Hippocampal formation (tissue), 2 donors: ENCODE measurements at places on chromosomes 5 and 9.
A peak's percentile ranks its signal among the peaks of the same experiment; 100 is the strongest.

DNA sequence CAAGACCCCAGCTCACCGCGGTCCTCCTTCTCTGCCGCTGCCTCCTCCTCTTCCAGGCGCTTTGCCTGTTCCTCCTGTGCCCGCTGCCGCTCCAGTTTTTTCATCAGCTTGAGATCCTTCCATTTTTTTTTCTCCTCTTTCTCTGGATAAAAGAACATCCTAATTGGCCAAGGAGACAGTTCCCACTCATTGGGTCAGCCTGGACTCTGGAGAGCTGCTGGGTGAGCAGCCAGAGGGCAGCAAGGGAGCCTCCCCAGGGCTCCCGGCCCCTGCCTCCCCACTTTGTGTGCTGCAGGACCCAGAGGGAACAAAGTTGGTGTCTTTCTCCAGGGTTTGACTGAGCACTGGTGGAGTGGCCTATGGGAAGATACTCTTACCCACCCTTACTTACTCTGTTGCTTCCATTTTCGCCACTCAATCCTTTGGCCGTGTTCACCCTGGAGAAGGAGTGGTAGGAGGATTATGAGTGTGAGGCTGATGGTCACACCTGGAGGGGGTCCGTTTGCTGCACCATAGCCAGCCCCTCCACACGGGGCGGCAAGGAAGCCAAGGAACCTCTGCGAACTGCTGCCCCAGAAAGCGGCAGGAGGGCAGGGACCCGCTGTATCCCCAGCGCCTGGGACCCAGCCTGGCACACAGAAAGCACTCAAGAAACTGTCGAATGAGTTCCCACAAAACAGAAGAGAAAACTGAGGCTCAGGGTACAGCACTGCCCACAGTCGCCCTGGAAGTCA lies 708 bp downstream of the SPOUT1 start:
- DNase-seq, result no peak

DNA sequence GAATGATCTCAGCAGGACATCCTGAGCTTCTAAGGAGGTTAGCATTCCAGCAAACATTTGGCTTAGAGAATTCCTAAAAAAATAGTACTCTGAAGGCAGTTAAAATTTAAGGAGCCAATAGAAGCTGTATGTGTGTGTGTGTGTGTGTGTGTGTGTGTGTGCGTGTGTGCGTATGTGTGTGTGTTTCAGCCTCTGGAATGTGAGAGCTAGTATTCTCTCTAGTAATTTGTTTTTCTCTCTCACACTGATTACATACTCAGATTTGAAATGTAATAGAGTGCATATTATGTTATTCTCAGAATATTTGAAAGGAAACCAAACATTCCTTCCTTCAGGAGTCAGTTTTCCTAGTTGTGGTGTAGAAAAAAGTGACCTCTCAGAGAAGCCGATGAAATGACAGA lies 279.6 kb downstream of the TMEM38B start:
- no peak for DNase-seq

- DNase-seq, result no peak
Measured at GRCh38 chr5:115388240-115388639, 91.8 kb upstream of the CCDC112 start.

DNA sequence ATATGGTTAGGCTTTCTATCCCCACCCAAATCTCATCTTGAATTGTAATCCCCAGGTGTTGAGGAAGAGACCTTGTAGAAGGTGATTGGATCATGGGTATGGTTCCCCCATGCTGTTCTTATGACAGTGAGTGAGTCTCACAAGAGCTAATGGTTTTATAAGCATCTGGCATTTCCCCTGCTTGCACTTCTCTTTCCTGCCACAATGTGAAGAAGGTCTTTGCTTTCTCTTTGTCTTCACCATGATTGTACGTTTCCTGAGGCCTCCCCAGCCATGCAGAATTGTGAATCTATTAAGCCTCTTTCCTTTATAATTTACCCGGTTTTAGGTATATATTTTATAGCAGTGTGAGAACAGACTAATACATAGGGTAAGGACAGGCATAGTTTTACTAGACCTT lies 334.5 kb downstream of the TLR4 start:
- DNase-seq, result no peak

GRCh38 chr9:121288673-121289025 lies 20.7 kb downstream of the GSN start:
- DNase-seq, result no peak

DNA sequence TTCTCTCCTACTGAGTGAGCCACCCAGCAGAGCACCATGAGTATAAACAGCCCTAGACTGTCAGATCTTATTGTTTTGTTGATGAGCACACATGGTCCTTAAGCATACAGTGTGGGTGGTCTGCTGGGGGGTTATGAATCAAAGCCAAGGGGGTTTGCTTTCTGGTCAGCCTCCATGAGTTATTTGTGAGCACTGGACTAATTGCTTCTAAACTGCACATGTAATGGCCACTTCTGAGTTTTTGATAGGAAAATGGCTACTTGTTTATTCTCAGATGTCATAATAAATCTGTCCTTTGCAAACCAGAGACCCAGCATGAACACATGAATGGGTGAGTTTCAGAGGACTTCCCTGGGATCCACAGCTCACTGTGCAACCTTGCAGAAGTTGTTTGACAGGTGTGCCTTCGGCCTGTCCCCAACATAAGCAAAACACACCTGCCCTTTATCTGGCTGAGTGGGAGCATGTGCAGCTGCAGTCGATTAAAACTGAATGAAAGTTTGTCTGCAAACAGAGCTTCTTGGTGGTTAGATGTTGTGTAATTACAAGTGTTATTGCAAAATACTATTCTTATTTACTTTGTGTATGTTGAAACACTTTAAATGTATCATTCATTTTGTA lies 35.9 kb downstream of the MAMDC2 start:
- DNase-seq, result no peak

GRCh38 chr5:124659798-124660197 lies 86.6 kb downstream of the ZNF608 start:
- no peak for DNase-seq

- no peak for DNase-seq
Measured at GRCh38 chr5:77426670-77427069, 65.4 kb downstream of the WDR41 start.

GRCh38 chr5:88660947-88661805 lies 221.8 kb downstream of the MEF2C start:
- DNase-seq, result peak; percentile 95

DNA sequence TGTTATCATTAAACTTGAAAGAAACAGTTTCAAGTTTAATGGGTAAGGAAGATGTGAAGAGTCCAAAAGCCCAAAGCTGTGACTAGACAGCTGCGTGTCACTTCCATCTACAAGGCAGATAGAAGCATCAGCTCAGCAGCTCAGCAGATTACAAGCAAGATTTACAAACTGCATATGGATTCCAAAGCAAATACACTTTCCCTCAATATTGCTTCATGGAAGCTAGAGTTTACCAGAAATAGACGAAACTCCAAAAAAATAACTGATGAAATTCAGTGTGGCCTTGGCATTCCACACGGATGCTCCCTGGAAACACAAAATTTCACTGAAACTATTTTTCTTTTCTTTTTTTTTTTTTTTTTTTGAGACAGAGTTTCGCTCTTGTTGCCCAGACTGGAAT lies 17.9 kb downstream of the MYO10 start:
- DNase-seq, result no peak

DNA sequence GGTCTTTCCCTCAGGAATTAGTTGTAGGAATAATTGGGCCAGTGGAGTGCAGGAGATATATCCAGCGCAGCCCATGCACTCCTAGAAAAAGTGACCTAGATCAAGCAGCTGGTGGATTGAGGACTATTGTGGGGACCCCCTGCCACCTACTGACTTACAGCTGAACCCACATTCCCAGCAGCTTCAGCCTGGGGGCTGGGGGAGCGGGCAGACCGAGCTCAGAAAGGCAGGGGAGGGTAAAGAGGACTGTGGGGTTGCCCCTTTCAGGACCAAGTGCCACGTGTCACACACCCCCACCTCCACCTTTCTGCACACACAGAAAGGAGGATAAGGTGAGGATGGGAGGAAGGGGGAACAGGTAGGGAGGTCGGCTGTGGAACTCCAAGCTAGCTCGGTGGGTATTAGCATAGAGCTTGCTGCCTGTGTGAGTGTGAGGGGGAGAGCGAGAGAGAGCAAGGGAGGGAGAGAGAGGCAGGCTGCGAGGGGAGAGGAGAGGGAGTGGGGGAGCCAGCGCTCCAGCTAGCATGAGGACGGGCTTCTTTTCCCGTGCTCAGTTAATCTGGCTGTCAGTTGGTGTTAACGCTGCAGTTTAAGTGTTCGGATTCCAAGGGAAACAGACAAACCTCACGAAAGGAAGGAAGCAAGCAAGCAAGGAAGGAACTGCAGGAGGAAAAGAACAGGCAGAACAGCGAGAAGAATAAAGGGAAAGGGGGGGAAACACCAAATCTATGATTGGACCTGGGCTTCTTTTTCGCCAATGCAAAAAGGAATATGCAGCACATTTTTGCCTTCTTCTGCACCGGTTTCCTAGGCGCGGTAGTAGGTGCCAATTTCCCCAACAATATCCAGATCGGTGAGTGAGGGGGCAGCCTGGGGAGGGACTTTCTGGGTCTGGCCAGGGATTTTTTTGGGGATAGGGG lies at the start of gene GRIA1:
GRIA1 (plus strand) TSS at position 553 of the 920 bp plus-strand sequence.
- peak; percentile 26 for DNase-seq

GRCh38 chr5:31674371-31674951 lies 35.5 kb downstream of the PDZD2 start:
- DNase-seq, result no peak
